ENCODE measurements at places on chromosomes 7 and 10.

GRCh38 chr7:154874409-154875113 is 128.4 kb downstream of the PAXIP1 start:
- no peak for DNase-seq

DNA sequence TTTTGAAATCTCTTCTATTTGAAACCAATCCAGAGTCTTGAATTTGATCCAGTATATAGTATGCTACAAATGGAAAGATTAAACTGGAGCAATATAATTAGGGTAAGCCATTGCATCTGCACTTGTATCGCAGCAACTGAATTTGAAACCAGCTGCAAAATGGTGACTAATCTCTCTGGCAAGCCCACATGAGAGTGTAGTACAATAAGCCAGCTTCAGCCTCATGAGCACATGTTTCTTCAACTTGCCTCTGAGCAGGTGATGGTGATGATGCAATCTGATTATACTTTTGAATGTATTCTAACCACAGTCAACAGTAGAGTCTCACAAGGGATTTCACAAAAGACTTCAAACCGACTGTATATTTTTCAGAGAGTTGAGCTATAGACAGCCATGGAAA is 829 bp upstream of the RPA3 start:
- DNase-seq = no peak

DNA sequence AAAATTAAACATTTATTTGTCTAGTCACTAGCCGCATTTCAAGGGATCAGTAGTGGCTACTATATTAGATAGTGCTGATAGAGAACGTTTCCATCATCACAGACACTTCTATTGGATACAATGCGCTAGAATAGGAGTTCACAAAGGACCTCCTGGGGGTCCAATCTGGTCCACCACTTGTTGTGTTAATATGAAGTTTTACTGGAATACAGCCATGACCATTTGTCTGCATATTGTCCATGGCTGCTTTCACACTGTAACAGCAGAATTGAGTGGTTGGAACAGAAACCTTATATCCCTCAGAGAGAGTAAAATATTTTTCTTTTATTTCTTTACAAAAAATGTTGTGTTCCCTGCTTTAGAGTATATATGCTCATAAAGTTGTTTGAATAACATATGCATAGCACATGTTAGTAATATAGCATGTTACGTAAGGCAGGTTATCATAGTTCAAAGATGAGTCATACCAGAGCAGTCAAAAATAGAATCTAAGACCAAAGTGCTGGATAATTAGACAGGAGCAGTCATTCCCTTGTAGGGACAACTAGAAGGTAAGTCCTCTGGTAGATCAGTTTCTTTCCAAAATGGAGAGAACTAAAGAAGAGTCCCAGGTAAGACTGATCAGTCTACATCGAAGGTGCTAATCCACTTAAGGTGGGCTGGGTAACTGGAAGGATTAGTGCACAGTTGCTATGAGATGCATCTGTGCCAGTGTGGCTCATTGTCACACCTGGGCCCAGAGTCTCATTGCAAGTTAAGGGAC is 14.9 kb downstream of the BZW2 start:
- DNase-seq = peak; percentile 64

GRCh38 chr7:45987521-45988290 is 66.6 kb upstream of the IGFBP3 start:
- no peak for DNase-seq

GRCh38 chr10:34010891-34011290 is 676.4 kb upstream of the NRP1 start:
- no peak for DNase-seq

GRCh38 chr7:140441519-140441918 is 37.7 kb downstream of the RAB19 start:
- DNase-seq = no peak

GRCh38 chr10:22662733-22663330 is 51.5 kb downstream of the PIP4K2A start:
- no peak for DNase-seq

GRCh38 chr7:123533929-123534382 is 439 bp downstream of the IQUB start:
- DNase-seq = peak; percentile 1

DNA sequence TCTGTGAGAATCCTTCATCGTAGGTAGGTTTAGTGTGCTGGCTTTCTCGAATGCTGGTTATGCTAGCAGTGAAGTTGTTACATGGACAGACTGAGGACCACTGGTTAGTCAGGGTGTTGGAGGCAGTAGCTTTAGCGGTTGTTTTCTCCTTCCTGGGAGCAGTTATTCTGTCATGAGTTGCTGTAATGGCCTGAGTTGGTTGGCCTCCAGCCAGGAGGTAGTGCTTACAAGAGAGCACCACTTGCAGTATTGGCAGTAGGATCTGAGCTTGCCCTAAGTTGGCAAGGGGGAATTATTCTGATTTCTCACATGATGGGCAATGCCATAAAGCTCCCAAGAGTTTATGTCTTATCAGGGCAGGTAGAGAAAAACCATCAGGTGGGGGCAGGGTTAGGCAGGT is 58.0 kb downstream of the IPMK start:
- no peak for DNase-seq

GRCh38 chr10:80351220-80351619 is 5.3 kb downstream of the DYDC1 start:
- DNase-seq = no peak

DNA sequence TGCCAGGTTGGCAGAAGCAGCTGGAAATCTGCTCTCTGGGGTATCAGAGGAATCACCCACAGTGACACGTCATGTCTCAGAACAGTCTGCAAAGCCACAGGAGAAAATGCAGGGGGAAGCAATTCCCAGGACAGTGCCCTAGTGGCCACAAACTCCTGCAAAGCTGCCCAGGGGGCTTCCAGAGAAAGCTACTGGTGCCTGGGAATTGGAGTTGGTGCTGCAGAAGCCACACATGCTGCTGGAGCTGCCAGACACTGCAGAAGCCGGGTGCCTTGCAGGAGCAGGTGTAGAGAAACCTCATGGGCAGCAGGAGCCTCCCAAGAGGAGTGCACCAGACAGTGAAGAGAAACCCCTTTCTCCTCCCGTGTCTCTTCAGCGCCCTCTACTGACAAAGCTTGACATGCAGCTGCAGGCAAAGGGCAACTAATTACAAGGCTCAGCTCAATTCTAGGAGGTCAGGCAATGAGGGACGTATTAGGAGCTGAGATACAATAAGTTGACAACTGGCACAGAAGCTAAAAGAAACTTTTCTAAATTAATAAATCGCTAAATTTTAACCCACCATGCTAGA is 30.2 kb upstream of the NUB1 start:
- no peak for DNase-seq

- no peak for DNase-seq
These were observed 1.2 kb downstream of the TSPAN12 start for GRCh38 chr7:120856621-120857352.

GRCh38 chr7:3859431-3859830 is 558.4 kb downstream of the SDK1 start:
- DNase-seq = no peak

GRCh38 chr7:83413831-83414230 is 235.1 kb downstream of the SEMA3E start:
- DNase-seq = no peak

DNA sequence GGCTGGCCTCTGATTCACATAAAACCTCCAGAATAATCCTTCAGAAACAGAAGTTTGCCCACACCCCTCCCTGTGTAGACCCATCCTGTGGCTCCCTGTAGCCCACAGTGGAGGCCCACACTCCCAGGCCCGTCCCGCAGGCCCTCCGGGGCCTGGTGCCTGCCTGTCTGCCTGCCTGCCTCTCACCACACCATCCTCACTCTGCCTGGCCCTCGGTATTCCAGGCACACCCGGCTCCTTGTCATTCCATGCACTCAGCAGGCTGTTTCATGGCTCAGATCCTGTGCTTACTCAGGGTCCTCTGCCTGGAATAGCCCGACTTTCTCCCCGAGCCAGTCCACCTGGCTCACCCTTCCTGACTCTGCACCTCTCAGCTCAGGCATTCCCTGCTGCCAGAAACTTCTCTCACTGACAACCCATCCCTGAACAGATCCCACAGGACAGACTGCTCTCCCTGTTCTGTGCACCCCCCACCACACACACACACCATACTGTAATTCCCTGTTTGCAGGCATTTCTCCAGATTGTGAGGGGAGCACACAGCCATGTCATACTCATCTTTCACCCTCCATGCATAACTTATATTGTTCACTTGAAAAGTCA is 498.0 kb upstream of the ZMIZ1 start:
- no peak for DNase-seq

- no peak for DNase-seq
These were observed 57.6 kb upstream of the AKR1E2 start for GRCh38 chr10:4768416-4768815.

DNA sequence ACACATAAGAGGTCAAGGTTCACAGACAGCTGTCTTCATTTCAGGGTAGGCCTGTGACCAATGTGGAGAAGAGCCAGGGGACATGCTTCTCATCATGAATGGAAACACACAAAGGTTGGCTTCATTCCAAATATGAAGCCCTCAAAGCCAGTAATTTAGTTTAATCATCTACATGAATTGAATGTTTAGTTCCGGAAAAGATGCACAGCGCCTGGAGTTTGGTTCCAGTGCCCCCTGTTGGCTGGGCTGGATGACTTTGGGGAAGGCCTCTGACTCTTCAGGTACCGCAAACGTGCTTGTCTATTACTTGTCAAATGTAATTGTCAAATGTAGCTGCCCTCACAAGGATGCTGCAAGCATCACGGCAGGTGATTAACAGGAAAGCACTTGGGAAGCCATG is 130.7 kb downstream of the ADRA2A start:
- DNase-seq = no peak
